Fibroblast of gingiva (primary cell): ENCODE measurements at places on chromosomes 7 and 10.

DNA sequence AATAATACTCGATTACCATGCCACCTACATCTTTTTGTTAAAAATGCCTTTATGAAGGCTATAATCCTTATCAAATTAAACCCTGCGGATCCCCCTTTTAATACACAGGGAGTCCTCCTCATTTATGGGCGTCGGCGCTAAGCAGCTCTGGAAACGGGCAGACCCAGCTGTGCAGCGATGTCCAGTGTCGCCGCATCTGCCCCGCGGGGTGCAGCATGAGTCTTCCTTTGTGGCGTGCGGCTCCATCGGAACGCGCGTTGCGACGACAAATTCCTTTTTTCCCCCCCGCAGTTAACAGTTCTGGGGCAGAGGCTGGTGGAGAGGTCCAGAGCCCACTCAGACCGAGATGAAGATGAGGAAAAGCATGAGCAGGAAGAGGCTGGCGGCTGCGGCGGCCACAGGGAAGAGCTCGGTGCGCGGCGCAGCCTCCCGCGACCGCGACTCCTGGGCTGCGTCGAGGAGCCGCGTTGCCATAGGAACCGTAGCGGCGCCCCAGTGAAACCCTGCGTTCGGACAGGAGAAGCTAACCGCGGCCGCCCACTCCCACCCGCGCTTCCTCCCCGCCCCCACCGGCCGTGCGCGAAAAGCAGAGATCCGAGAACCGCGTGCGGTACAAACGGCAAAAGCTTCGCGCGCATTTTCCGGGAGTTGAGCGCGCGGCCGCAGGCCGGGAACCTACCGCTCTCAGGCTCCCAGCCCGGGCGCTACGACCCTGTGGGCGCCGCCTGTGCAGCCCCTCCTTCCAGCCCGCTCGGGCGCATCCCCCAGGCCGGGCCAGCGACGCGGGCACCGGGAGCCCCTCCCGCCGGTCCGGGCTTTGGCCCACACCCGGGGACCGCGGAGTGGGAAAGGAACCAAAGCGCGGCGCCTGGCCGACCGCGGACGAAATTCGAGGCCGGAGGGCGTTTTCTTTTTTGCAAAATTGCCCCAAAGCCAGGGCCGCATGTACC is 130.6 kb downstream of the SPAG6 start:
- DNase-seq: no peak

DNA sequence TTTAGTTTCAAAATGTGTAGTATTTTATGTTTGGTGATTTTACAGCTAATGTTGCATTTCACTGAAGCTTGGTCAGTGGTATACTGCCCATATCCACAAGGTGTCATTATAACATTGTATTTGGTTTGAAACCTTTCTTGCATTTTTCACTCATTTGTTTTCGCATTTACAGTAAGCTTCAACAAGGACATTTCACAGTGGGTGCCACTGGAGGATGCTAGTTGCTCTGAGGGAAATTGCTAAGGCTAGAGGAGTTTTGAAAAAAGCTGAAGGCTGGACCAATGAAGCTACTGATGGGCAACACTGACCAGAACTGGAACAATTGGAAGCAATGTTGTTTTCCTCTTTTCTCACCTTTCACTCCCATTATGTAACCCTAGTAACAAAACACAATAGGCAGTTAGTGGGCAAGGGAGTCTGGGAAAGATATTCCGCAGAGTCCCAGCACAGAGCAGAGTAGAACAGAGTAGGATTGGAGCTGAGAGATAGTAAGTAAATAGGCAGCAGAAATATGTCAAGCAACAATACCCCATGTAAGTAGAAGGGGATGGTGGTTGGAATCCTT is 23.6 kb upstream of the SRI start:
- peak; percentile 79 for DNase-seq

DNA sequence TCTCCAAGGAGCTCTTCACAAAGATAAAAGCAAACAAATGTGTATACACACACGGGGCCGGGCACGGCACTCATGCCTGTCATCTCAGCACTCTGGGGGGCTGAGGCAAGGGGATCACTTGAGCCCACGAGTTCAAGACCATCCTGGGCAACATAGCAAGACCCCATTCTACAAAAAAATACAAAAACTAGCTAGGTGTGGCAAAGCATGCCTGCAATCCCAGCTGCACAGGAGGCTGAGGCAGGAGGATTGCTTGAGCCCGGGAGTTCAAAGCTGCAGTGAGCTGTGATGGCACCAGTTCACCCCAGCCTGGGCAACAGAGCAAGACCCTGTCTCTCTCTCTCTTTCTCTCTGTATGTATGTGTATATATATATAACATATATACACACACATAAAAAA is 22.3 kb downstream of the TTYH3 start:
- no peak for DNase-seq

DNA sequence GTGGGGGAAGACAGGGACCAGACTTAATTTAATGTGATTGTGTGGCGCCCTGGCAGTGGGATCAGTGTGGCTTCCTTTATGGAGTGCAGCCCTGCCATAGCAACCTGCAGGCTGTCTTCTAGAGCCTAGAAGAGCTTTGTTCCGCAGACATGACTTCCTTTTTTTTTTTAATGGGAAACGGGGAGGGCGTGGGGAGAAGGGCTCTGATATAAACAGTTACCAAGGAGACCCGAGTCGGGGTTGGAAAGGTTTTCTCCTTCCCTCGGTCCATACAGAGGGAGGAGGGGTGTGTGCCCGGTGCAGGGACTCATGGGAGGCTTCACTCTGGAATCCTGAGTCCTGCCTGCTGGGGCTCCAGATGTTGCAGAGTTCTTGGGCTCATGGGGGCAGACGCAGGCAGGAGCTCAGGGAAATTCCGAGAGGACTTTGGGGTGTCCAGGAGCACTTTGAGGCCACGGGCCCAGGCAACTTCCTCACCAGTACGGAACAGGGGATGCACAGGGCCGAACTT is 26.9 kb downstream of the TMEM120A start:
- no peak for DNase-seq

- peak; percentile 98 for DNase-seq
Measured at GRCh38 chr7:116316838-116317628, 106.7 kb downstream of the TES start.

DNA sequence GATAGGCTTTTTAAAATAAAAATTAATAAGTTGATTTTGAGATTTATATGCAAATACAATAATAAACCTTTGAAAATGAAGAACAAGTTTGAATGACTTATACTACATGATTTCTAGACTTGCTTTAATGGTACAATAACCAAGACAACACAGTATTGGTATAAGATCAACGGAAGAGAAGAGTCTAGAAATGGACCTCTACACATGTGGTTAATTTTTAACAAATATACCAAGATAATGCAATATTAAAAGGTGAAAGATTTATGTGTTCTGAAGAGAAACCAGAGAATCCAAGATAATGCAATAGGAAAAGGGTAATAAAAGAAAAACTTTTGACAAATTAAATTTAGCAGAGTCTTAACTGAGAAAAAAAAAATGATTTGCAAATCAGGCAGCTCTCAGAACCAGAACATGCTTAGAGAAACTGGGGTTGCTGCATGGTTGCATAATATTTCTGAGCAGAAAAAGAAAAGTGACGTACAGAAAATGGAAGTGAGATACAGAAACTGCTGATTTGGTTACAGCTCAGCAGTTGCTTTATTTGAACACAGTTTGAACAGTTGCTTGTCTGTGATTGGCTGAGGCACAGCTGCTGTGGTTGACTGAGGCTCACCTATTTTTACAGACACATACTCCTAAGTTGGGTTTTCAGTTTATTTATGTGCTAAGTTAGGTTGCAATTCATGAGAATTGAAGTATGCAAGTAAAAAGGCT is 365.9 kb downstream of the CRPPA start:
- DNase-seq: no peak

GRCh38 chr10:118585234-118585633 is 10.2 kb downstream of the PRLHR start:
- DNase-seq: no peak

- DNase-seq: no peak
Measured at GRCh38 chr10:132184816-132185593, 1.7 kb upstream of the DPYSL4 start.

DNA sequence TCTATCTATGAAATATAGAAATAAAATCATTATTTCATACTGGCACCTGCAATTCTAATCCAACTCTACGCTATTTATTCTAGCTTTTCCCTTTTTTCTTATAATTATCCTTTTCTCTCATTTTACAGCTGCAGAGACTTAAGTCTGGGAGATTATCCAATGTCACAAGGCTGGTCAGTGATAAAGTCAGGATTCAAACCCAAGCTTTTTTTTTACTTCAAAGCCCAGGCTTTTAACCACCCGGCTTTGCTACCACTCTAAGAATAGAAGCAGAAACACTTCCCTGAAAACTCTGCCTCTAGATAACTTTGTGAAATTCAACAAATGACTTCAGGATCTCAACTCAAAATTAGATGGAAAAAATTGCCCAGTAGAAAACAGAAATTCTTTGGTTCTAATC is 552.5 kb downstream of the IPMK start:
- no peak for DNase-seq

GRCh38 chr7:45869426-45869825 is 3.5 kb downstream of the CCDC201 start:
- DNase-seq: no peak

GRCh38 chr7:95772771-95773581 is 622 bp downstream of the DYNC1I1 start:
- peak; percentile 4 for DNase-seq

- DNase-seq: no peak
Measured at GRCh38 chr7:22411977-22412693, 55.2 kb upstream of the RAPGEF5 start.

GRCh38 chr10:65949526-65949925 is 976.3 kb upstream of the LRRTM3 start:
- DNase-seq: no peak

- peak; percentile 17 for DNase-seq
Measured at GRCh38 chr7:134811765-134812164, 32.3 kb downstream of the CALD1 start.

DNA sequence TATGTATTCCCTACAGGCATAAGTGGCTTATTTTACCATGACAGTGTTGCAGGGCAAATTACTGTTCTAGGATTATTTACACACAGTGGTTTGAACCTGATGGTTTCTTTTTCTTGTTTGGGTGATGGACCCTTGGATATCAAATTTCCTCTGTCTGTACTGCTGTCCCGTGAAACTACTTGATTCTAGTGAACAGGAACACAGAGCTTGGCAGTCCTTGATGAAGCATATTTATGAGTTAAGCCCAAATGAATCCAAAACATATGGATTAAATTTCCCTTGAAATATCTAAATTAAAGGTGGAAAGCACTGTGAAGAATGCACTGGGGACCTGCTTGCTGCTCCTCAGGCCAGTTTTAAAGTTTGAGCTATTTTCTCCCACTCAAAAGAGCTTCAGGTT is 635.3 kb downstream of the INHBA start:
- DNase-seq: peak; percentile 20

GRCh38 chr10:18278181-18278580 is 138.0 kb downstream of the CACNB2 start:
- DNase-seq: no peak

- DNase-seq: no peak
Measured at GRCh38 chr7:72234086-72234485, 178.1 kb downstream of the CALN1 start.

DNA sequence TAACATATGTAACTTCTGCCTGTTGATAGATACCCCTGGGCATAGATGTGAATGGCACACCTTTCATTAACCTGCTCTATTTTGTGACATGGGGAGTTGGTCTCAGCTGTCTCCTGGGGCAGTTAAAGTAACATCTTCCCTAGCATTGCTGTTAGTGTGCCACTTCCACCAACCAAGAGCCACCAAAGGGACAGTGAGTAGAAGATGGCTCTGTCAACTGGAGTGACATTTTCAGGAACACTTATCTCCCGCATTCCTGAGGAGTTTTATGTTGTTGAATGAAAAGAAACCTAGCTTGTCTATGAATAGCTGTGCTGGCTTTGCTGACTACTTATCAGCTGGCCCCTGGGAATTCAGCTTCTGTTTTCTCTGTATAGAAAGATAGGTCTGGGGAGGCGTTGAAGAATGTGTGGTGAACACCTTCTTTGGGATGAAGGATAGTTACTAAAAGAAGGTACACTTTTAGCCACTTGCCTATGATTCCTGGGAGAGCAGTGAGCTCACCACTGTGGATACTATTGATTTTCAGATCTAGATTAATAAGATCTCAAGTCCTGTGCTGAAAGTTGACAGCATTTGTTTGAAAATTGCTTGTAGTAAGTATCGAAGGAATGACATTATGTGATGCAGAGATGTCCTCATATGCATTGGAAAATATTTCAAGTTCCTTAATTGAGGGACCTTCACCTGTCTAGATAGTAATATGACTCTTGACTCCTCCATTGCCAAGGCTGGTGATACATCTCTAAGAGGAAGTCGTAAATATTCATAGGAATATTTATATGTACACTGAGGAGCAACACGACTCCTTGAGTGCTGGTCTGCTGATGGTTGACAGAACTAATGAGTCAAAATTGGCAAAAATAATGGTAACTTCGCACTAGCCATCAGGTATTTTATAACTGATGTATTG is 7.6 kb downstream of the STARD3NL start:
- no peak for DNase-seq

GRCh38 chr7:143418681-143419458 is 10.2 kb upstream of the EPHA1 start:
- no peak for DNase-seq

DNA sequence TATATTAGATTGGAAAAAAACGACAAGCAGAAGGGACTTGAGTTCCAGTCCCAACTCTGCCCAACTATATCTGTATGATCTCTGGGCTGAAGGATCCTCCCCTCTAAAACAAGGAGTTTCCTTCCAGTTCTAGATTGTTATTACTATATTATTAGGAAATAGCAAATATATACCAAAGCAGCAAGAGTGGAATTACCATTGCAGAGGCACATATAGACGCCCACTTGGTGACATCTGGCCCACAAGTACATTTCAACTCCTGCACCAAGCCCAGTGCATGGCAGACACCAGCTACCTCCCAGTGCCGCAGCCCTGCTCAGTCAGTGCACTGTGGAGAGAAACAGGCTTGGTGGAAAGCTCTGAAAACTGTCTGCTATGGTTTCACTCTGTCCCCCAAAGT is 201.9 kb downstream of the FAM107B start:
- no peak for DNase-seq

- DNase-seq: peak; percentile 24
Measured at GRCh38 chr10:75294031-75294437, 58.3 kb upstream of the COMTD1 start.

GRCh38 chr10:93806903-93807302 is 49.2 kb downstream of the LGI1 start:
- no peak for DNase-seq

- peak; percentile 56 for DNase-seq
Measured at GRCh38 chr7:73521636-73522104, 423 bp downstream of the BAZ1B start.
